ENCODE measurements at places on chromosomes 5 and 9.

GRCh38 chr5:152689250-152689711, 284.2 kb upstream of the NMUR2 start:
- DNase-seq, result no peak

DNA sequence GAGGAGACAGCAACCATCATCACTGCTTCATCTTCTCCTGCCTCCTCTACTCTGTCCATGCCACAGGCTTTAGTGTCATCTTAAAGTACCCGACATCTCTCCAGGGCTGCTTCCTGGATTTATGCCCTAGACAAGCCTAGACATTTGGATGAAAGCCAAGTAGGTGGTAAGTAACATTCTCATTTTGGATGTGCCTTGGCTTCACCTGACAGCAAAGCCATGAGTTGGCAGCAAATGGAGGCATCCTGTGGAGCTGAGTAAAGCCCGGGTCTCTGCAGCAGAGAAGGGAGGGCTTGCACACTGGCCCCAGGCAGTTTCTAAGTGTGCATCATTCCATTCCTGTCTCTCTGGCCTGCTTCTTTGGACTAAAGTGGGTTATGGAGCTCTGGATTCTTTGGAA, 299.1 kb downstream of the DMAC1 start:
- DNase-seq, result no peak

- DNase-seq, result no peak
These were observed 267.5 kb upstream of the TMEM161B start for GRCh38 chr5:88536146-88536545.

DNA sequence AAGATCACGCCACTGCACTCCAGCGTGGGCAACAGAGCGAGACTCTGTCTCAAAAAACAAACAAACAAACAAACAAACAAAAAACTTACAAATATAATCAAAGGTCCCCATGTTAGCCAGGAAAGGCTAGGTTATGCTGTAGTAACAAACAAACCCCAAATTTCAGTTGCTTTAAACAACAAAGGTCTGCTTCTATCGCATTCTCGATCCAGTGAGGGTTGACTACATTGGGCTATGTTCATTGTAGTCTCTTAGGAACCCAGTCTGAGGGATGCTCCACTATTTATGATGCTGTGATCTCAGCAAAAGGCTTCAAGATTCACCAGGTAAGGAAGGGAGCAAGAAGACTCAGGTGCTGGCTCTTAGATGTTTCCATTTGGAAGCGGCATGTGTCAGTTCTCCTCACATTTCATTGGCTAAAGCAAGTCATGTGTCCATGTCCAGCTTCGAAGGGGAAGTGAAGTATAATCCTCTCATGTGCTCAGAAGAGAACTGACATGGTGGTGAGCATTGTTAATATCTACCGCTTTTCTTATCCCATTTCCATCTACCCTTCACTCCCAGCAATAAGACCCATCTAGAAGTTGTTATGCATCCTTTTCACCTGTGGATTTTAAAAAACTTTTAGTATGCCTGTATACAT, 26.5 kb upstream of the NEK6 start:
- DNase-seq, result no peak

- no peak for DNase-seq
These were observed 323.2 kb upstream of the CCNH start for GRCh38 chr5:87735923-87736322.
